Effector memory CD4-positive, alpha-beta T cell (primary cell): ENCODE measurements at places on chromosomes 7 and 10.

GRCh38 chr10:30705101-30705624 lies 75.6 kb upstream of the LYZL2 start:
- no peaks in the 10 kb centered on the region for H3K36me3 ChIP-seq
- no peaks in the 10 kb centered on the region for H3K27me3 ChIP-seq
- H3K27ac ChIP-seq, result peak overlapping the region; percentile 76
- peaks cover 37% of the 10 kb centered on the region for H3K4me1 ChIP-seq
- peak overlapping the region; percentile 51 for H3K4me3 ChIP-seq
- DNase-seq, result peak; percentile 26

DNA sequence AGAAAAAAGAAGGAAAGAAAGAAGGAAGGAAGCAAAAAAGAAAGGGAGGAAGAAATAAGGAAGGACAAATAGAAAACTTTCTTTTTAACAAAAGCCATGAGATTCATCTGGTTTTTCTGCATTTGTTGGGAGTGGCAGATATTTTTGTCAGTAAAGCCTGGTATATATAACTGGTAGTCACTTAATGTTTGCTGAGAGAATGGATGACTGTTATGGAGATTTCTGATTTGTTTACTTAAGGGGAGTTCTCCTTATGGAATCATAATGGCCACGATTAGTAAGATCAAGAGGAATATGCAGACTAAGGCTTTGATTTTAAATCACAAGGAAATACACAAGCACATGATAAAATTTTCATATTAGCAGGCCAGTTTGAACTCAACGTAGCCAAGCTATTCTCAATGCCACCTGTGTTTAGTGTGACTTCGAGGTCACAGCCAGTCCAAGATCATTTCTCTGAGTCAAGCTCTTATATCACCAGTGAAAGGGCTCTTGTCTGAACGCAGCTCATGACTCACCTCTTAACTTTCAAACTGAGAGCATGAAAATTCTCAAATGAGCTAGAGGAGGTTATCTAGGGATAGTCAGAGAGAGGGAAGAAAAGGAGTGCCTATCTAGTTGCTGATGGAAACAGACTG lies 445.1 kb upstream of the ZMIZ1 start:
- no peak overlapping the region for H3K4me3 ChIP-seq
- H3K27ac ChIP-seq, result no peak overlapping the region
- no peaks in the 10 kb centered on the region for H3K36me3 ChIP-seq
- no peak for DNase-seq
- H3K27me3 ChIP-seq, result no peaks in the 10 kb centered on the region
- no peaks in the 10 kb centered on the region for H3K4me1 ChIP-seq

- H3K27me3 ChIP-seq, result no peaks in the 10 kb centered on the region
- no peaks in the 10 kb centered on the region for H3K4me1 ChIP-seq
- H3K27ac ChIP-seq, result no peak overlapping the region
- DNase-seq, result no peak
Observed at GRCh38 chr7:132001146-132001545, 444.7 kb upstream of the PODXL start.

DNA sequence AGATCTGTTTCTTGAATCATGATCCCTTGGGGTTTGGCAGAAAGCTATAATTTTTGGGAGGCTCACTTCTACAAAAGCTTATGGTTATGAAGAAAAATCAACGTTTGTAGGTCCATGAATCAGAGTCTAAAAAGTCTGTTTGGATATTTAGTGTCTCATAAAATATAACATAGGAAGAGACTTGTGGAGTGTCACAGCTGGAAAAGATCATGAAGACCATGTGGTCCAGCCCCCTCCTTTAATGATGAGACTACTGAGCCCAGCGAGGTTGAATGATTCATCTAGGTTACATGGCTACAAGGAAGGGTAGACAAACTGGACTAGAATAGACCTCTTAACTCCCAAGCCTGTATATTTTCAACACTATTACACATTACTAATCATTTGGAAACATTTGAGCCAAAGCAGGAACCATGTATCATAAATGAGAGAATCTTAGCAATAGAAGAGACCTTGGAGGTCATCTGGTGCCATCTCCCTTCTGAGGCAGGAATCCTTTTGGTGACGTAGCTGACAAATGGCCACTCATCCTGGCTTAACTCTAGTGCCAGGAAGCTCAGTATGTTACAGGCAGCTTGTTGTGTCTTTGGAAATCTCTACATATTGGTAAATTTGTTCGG lies 152.5 kb downstream of the CREB5 start:
- H3K36me3 ChIP-seq, result no peaks in the 10 kb centered on the region
- no peak overlapping the region for H3K4me3 ChIP-seq
- no peaks in the 10 kb centered on the region for H3K4me1 ChIP-seq
- no peak for DNase-seq
- H3K27ac ChIP-seq, result no peak overlapping the region
- no peaks in the 10 kb centered on the region for H3K27me3 ChIP-seq

DNA sequence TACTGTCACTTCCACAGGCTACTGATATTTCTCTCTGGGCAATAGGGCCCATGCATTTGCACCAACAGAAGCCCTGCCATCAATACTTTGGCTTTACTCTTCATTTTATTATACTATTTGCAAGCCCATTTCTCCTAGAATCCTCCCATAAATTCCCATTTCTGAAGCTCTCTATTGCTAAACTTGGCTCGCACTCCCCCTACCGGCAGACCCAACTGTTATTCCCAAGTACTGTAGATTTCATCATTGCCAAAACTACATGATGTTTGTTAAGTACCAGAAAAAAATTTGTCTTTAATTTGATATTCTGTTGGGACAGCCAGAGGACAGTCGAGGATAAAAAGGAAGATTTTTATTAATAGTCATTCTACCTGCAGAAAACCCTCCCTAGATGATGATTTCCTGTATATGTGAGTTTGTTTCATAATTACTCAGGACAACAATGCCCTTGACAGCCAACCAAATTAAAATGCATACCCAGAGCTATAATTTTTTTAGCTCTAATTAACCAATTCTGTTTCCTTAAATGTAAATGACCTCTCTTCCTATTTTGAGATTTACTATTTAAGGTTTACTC lies 298.6 kb downstream of the REEP3 start:
- H3K27me3 ChIP-seq, result no peaks in the 10 kb centered on the region
- H3K4me3 ChIP-seq, result no peak overlapping the region
- no peak for DNase-seq
- H3K36me3 ChIP-seq, result no peaks in the 10 kb centered on the region

DNA sequence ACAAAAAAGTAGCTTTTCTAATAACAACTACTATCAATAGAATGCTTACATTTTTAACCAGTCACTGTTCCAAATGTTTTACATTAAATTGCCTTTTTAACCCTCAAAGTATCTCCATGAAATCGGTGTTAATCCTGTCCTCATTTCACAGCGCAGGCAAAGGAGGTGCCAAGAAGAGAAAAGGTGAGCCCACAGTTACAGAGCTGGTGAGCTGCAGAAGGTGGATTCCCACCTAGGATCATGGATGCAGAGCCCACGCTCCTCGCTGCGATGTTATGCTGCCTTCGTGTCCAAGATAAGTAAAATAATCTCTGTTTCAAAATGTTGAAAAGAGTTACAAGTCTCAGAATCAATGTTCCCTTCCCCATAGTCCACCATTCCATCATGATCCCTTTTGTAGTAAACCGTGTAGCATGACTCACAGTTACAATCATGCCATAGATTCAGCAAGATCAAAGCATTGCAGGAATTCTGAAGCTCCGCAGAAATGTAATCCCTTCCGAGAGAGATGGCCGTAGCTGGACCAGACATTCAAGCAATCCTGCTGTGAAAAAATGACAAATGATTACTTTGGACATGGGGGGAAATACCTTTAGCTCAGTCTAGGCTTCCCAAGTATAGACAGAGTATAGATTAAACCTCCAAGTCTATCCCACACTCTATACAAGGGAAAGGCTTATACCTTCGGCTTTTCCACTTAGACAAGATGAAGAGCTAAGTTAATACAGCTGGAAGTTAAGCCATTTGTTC lies 394.7 kb upstream of the AKR1E2 start:
- no peaks in the 10 kb centered on the region for H3K4me1 ChIP-seq
- no peak for DNase-seq
- H3K27ac ChIP-seq, result no peak overlapping the region
- H3K4me3 ChIP-seq, result no peak overlapping the region

DNA sequence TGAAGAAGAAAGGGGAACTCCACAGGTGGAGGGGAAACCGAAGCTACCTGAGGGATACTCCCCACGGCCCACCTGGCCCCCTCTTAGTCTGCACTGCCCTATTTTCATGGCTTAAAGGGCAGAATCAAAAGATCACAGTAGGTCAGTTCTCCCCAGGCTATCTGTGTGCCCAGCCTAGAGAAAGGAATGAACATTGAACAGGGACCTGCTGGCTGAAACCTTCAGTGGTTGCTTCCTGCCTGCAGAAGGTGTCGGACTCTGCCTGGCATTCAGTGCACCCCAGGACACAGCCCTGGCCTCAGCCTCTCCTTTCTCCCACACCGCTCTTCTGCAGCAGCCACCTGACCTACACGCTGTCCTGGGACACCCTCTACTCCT lies 74.5 kb downstream of the PRKAG2 start:
- H3K27me3 ChIP-seq, result no peaks in the 10 kb centered on the region
- H3K4me3 ChIP-seq, result no peak overlapping the region
- DNase-seq, result no peak
- no peaks in the 10 kb centered on the region for H3K4me1 ChIP-seq
- H3K36me3 ChIP-seq, result no peaks in the 10 kb centered on the region

DNA sequence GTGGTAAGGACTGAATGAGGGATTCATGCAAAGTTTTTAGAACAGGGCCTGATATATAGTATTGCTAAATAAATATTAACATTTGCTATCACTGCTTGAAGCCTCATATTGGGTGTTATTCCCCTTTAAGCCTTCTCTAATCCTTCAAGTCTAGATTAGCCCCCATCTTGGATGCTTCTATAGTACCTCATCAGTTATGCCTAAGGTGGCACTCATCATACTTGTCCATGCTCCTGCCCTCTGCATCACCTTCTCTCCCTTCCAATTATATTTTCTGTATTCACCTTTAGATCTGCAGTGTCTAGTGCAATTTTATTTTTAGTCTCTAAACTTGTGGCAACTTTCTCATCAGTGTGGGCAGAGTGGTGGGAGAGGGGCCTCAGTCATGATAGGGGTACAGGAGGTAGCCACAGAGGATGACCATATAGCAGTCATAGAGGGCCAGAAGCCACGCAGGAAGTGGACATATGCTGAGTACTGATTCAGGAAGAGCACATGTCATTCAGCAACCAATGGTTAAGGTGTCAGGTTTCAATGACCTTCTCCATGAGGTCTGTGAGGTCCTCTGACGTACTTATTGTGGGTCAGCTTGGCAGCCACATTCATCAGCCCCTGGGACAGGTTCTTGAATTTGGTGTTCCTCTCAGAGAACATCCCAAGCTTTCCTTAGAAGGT lies 2.5 kb downstream of the ENTPD1 start:
- no peak overlapping the region for H3K4me3 ChIP-seq
- no peaks in the 10 kb centered on the region for H3K36me3 ChIP-seq
- H3K27ac ChIP-seq, result no peak overlapping the region
- H3K27me3 ChIP-seq, result no peaks in the 10 kb centered on the region
- no peaks in the 10 kb centered on the region for H3K4me1 ChIP-seq

GRCh38 chr10:76651154-76651553 lies 986.5 kb downstream of the KCNMA1 start:
- H3K27ac ChIP-seq, result no peak overlapping the region
- H3K4me3 ChIP-seq, result no peak overlapping the region
- no peak for DNase-seq
- H3K36me3 ChIP-seq, result no peaks in the 10 kb centered on the region
